A673 (cell line): ENCODE measurements at places on chromosomes 13 and 19. TPM values are rescaled to one million over a fixed set of nuclear protein-coding genes. Genes with fewer than 3 reads are reported as not detected.
A peak's percentile ranks its signal among the peaks of the same experiment; 100 is the strongest.

The EEF1AKMT1 gene
- 9.2 and 10.8 TPM in 2 replicates for total RNA-seq

The CCDC97 gene
- total RNA-seq: 40.8 and 41.8 TPM in 2 replicates

The NLRP11 gene
- 0.46 and 0.52 TPM in 2 replicates for total RNA-seq

The VRK3 gene
- 44.4 and 47.5 TPM in 2 replicates for total RNA-seq

The RGL3 gene
- total RNA-seq: 0.28 TPM in 1 of 2 replicates, not detected in the other

DNA sequence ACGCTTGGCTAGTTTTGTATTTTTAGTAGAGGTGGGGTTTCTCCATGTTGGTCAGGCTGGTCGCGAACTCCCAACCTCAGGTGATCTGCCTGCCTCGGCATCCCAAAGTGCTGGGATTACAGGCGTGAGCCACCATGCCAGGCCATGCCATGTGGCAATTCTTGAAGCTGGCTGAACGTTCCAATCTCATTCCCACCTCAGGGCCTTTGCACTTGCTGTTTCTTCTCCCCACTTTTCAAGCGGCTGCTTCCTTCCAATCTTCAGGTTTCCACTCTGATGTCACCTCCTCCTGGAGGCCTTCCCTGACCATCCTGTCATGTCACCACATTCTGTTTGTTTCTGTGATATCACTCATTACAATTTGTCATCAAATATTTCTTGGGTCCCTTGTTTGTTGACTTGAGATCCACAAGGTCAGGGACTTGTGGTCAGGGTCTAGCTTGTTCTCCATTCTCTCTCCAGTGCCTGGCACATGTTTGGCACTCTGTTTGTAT lies 4.2 kb downstream of the EPOR start:
- no peaks in the 10 kb centered on the region for H3K27me3 ChIP-seq
- H3K27ac ChIP-seq: no peak overlapping the region
- H3K4me3 ChIP-seq: no peak overlapping the region
- H3K4me1 ChIP-seq: peaks cover 33% of the 10 kb centered on the region
- no peak for DNase-seq
- no peaks in the 10 kb centered on the region for H3K36me3 ChIP-seq

GRCh38 chr19:50067575-50067974 lies 41.8 kb downstream of the ZNF473 start:
- no peaks in the 10 kb centered on the region for H3K36me3 ChIP-seq
- DNase-seq: no peak
- no peak overlapping the region for H3K4me3 ChIP-seq

- H3K36me3 ChIP-seq: peaks cover 47% of the 10 kb centered on the region
- DNase-seq: no peak
- H3K4me1 ChIP-seq: peaks cover 18% of the 10 kb centered on the region
- H3K27me3 ChIP-seq: no peaks in the 10 kb centered on the region
Measured at GRCh38 chr13:64054321-64054720, 2638.7 kb upstream of the PCDH20 start.

DNA sequence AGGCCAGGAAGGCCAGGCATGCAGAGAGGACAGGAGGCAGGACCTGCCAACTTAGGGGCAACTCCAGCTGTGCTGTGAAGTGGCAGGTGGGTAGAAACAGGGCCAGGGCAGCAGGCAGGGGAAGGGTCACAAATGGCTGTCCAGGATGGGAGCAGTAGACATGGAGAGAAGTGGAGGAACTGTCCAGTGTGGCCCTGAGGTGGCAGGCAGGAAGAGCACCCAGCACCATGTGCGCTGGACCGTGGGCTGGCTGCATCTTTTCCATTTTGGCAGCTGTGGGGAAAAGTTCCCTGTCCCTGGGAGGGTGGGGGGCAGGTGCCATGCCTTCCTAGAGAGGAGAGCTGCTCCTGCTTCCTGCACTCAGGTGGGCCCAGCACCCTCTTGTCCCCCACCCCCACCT lies 13.8 kb downstream of the DEDD2 start:
- no peaks in the 10 kb centered on the region for H3K27me3 ChIP-seq
- no peak overlapping the region for H3K27ac ChIP-seq
- H3K36me3 ChIP-seq: peaks cover 64% of the 10 kb centered on the region
- no peaks in the 10 kb centered on the region for H3K4me1 ChIP-seq
- no peak for DNase-seq

DNA sequence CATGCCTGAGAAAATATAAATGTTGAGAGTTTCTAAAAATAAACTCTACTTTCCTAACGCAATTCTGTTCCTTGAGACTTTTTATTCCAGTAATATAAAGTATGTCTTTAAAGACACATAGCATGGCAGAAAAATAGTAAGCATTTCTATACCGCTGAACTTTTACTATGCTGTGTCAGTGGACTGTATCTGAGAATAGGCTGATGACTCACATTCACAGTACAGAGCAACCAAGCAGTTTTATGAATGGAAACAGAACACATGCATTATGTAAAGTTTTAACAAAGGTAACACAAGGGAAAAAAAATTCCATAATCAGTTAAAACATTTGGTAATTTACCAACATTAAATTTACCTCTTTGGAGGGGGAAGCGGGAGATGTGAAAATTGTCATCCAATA lies 38.4 kb downstream of the ZDHHC20 start:
- H3K4me3 ChIP-seq: no peak overlapping the region
- DNase-seq: no peak
- peaks cover under 1% of the 10 kb centered on the region for H3K36me3 ChIP-seq

DNA sequence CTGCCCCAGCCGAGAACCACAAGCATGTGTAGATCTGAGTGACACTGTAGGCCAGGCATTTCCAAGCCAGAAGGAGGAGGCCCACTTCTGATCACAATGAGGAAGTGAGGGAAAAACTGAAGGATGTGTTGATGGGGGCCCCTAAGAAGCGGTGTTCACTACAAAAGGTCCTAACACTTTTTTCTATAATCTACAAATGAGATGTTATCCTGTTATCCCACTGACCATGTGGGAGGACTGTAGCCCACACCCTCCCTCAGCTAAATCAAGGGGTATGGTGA lies 99.0 kb upstream of the MCF2L start:
- H3K27ac ChIP-seq: no peak overlapping the region
- H3K4me3 ChIP-seq: no peak overlapping the region
- no peaks in the 10 kb centered on the region for H3K36me3 ChIP-seq
- H3K4me1 ChIP-seq: no peaks in the 10 kb centered on the region

DNA sequence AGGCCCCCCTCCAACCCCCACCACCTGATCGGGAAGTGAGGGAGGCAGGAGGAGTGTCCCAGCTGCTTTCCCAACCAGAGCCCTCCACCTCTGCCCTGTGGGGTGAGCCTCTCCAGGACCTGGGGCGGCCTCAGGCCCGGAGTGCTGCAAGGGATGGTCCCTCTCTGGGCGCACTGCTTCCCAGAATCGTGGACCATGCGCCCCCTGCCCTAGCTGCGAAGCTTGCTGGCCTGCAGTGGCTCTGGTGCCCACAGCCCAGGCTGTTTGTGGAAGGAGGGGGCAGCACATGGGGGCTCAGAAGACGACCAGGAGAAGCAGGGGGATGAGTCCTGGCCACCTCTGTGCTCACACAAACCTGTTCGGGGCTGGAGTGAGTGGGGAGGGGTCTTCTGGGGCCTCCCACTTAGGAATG lies 33.6 kb downstream of the CEBPG start:
- DNase-seq: no peak
- no peaks in the 10 kb centered on the region for H3K4me1 ChIP-seq
- no peak overlapping the region for H3K27ac ChIP-seq
- H3K36me3 ChIP-seq: no peaks in the 10 kb centered on the region
- H3K4me3 ChIP-seq: no peak overlapping the region

GRCh38 chr19:46442808-46443450 lies 14.2 kb upstream of the PNMA8C start:
- H3K27me3 ChIP-seq: no peaks in the 10 kb centered on the region
- no peaks in the 10 kb centered on the region for H3K36me3 ChIP-seq
- H3K27ac ChIP-seq: no peak overlapping the region
- peaks cover 4% of the 10 kb centered on the region for H3K4me1 ChIP-seq
- H3K4me3 ChIP-seq: no peak overlapping the region

DNA sequence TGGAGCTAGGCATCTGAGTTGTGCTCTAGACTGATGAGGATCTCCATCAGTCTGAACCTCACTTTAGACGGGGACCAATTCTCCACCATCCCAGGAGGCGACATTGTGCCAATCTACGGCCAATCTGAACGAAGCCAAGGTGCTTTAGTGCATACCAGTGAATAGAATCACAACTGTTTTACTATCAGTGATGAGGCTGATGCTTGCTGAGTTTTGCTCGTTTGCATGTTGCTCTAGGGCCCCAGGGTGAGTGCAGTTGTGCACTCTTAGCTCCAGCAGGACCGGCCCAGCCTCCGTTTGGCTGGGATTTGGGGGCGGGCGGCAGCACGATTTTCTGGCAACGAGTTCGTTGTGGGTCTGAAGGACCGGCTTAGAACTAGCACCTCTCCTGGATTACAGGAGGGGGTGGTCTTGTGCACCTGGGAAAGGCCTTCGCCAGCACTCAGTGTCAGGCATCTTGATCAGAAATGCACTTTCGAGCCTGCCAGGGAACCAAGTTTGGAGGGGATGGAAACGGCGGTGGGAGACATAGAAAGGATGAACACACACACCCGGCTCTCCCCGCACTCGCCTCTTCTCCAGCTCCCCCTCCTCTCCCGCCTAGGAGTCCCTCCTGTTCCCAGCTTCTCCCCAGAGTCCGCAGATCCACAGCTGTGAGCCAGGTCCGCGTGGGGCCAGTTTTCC lies 4.4 kb downstream of the GSX1 start:
- no peak overlapping the region for H3K4me3 ChIP-seq
- no peak for DNase-seq
- H3K4me1 ChIP-seq: no peaks in the 10 kb centered on the region
- H3K36me3 ChIP-seq: no peaks in the 10 kb centered on the region
- H3K27me3 ChIP-seq: peaks cover 92% of the 10 kb centered on the region
- H3K27ac ChIP-seq: no peak overlapping the region

DNA sequence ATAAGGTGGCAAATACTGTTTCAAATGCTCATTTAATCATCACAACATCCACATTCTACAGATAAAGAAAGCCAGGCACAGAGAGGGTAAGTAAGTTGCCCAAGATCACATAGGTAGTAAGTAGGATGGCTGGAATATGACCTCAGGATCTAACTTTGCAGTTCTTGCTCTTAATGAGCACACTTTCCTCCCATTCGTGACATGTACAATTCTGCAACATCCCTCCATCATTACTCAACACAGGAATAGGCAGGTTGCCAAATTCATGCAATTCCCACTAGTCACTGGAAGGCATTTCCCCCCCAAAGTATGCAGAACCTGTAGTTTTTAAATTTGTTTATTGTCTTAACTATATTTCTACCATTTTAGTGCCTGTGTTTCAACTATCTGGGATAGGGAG lies 109.2 kb downstream of the OLFM4 start:
- H3K36me3 ChIP-seq: no peaks in the 10 kb centered on the region
- peaks cover 4% of the 10 kb centered on the region for H3K4me1 ChIP-seq
- peak; percentile 22 for DNase-seq
- no peak overlapping the region for H3K4me3 ChIP-seq
- H3K27ac ChIP-seq: no peak overlapping the region

DNA sequence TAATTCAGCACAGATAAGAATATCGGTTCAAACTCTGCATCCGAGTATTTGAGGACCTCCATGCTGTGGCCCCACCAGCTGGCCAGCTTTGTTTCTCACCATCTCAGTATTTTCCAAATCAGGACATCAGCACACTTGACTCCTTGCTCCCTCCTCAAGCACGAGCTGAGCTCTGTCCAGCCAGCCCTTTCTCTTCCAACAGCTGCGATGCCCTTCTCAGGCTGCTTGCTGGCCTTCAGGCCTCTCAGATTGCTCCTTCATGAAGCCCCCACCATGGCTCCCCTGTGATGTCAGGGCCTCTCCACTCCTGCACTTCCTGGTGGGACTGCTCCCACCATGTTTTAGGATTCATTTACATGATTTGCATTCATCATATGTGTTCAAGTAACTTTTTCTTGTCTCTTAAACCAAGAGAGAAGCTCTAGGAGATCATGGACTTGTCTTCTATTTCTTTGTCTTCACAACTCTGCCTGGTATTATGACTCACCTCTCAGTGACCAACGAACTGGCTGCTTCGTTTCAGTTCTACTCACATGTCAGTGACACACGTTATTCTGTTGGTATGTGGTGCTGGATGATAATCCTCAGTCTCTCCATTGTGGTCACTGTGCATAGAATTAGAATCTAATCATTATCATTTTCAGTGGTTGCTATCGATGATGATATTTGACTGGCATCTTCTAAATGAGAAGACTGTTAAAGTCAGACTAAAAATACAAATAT lies 471.7 kb downstream of the EFNB2 start:
- no peaks in the 10 kb centered on the region for H3K27me3 ChIP-seq
- H3K27ac ChIP-seq: no peak overlapping the region
- H3K4me3 ChIP-seq: no peak overlapping the region
- DNase-seq: no peak
- no peaks in the 10 kb centered on the region for H3K4me1 ChIP-seq

- no peak overlapping the region for H3K4me3 ChIP-seq
- H3K36me3 ChIP-seq: no peaks in the 10 kb centered on the region
- H3K27ac ChIP-seq: no peak overlapping the region
- no peaks in the 10 kb centered on the region for H3K27me3 ChIP-seq
Measured at GRCh38 chr13:75685239-75685697, 49.1 kb downstream of the LMO7 start.

GRCh38 chr13:56332671-56333070 lies 808.0 kb upstream of the PRR20A start:
- H3K27ac ChIP-seq: no peak overlapping the region
- H3K4me3 ChIP-seq: no peak overlapping the region
- no peak for DNase-seq
- no peaks in the 10 kb centered on the region for H3K36me3 ChIP-seq

DNA sequence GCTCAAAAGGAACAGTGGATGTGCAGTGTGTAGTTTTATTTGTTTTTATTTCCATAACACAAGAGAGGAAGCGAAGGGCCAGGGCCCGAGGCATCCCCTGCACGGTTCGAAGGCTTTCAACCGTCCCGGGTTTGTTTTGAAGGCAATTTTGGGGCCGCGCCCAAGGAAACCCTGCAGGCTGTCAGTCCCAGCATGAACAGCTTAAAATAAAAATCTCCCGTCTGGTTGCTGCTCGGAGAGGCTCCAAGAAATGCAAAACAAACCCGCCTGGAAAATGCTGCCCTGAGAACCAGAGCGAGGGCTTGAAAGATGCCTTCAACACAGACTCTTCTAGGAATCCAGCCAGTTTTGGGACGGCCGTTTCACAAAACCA lies 16.0 kb downstream of the LSM4 start:
- H3K4me1 ChIP-seq: peaks cover 17% of the 10 kb centered on the region
- H3K36me3 ChIP-seq: peaks cover 33% of the 10 kb centered on the region
- H3K4me3 ChIP-seq: no peak overlapping the region
- no peaks in the 10 kb centered on the region for H3K27me3 ChIP-seq
